Neuronal stem cell (in vitro differentiated cells): ENCODE measurements at places on chromosomes 3 and 15.

- DNase-seq, result no peak
Measured at GRCh38 chr3:103052236-103052830, 617.5 kb downstream of the ZPLD1 start.

DNA sequence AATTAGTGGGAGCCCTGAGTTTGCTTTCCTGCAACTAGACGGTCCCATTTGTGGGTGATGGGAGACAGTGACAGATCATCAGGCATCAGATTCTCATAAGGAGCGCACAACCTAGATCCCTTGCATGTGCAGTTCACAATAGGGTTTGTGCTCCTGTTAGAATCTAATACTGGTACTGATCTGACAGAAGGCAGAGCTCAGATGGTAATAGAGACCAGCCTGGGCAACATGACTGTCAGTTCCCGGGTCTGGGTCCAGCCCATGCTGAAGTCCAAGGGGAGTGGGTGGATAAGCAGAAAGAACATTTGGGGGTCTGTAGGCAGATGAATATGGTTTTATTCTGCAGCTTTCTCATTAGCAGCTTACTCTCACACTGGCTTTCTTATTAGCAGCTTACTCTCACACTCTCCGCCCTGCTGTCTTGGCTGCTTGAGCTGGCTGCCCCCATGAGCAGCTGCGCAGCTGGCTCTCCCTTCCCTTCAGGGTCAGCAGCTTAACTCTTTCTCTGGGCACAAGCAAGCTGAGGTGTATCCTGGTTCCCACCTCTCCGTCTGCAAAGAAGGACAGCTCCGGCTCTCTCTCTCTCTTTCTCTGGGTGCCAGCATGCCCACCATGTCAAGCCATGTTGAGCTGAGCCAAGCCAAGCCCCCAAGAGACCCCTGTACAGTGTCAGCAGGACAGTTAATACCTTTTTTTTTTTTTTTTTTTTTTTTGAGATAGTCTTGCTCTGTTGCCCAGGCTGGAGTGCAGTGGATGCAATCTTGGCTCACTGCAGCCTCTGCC, 46.5 kb downstream of the KLHDC8B start:
- DNase-seq, result no peak

DNA sequence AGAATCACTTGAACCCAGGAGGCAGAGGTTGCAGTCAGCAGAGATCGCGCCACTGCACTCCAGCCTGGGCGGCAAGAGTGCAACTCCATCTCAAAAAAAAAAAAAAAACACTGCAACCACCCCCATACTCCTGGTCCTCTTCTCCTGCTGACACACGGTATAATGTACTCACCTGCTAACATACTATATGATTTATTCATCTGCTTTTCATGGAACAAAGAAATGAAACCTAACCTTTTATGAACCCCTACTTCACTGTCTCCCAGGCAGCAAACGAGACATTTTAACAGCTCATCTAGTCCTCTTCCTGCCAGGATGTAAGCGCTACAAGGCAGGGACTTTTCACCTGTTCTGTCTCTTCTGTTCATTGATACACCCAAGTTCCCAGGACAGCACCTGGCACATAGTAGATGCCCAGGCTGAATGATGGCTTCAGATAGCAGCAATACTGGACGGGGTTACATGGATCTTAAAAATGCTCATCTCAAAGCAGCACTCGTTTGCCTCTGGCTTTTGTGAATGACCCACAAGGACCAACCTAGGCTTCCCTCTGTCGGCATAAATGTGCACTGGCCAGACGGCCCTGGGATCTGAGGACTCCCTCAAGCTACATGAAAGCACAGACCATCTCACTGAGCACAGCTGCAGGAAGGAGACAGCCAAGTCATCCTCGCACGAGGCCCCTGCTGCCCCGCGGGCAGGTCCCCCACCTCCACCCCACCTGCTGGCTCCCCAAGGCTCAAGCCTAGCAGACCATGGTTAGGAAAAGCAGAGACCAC, 20.3 kb downstream of the XXYLT1 start:
- no peak for DNase-seq

GRCh38 chr15:77710206-77710605, 77.5 kb upstream of the LINGO1 start:
- DNase-seq, result no peak

- peak; percentile 65 for DNase-seq
Measured at GRCh38 chr15:62782071-62782841, 260.3 kb upstream of the TPM1 start.

- DNase-seq, result no peak
Measured at GRCh38 chr15:57668016-57668415, 38.5 kb upstream of the POLR2M start.

DNA sequence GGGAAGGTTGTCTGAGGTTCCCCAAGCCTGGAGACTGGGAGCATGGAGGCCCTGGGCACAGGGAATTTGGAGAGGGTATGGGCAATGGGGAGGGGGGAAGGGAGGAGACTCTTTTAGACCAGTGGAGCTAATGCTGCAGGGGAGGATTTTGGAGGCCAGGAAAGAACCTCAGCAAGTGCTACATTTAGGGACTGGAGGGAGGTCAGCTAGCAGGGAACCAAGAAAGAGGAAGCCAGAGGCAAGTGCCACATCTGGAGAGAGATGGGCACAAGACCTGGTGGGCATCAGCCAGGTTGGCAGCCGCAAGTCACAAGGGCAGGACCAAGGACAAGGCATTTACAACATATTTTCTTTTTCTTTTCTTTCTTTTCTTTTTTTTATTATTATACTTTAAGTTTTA, 20.7 kb downstream of the PLEKHO2 start:
- no peak for DNase-seq
